ENCODE measurements at places on chromosomes 7 and 10.

DNA sequence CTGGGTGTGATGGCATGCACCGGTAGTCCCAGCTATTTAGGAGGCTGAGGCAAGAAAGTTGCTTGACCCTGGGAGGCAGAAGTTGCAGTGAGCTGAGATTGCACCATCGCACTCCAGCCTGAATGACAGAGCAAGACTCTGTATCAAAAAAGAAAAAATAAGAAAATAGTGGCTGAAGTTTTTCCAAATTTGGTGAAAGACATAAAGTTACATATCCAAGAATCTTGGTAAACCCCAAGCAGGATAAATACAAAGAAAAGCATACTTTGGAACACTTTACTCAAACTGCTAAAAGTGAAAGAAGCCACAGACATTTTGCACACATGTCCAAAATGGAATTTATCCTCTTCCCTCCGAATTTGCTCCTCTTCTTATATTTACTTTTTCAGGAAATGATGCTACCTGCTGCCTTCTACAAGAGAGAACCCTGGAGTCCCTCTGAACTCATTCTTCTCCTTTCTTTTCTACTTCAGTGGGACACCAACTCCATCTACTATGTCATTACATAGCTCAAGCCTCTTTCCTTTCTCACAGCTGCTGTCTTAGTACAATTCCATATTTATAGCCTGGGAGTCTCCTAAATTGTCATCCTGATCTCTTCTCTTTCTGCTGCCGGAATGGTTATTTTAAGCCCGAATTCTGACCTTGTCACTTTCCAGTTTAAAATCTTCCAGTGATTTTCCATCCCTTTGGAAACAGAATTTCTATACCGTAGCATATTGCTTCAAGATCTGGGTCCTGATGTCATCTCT, 17.3 kb upstream of the SMNDC1 start:
- no peak for DNase-seq

DNA sequence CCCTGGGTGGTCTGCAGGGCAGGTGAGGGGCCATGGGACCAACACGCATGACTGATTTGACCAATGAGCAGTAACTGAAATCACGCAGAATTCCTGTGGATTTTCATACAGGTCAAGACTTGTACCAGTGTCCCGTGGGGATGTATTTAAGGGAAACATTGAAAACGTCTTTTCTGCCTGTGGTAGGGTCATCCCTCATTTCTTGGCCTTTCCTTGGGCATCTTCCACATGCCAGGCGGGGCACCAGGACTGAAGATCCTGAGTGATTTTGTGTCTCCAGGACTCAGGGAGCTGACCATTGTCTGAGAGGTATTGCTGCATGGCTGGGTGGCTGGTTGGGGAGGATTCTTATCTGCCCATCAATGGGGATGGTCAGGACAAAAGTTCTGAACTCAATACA, 289.0 kb downstream of the GLRX3 start:
- no peak for DNase-seq

- no peak for DNase-seq
These were observed 73.9 kb downstream of the AMZ1 start for GRCh38 chr7:2761801-2762497.

- peak; percentile 78 for DNase-seq
These were observed 37.8 kb downstream of the AOAH start for GRCh38 chr7:36686499-36686898.

GRCh38 chr10:9301148-9301547, 1246.7 kb downstream of the GATA3 start:
- DNase-seq, result no peak

DNA sequence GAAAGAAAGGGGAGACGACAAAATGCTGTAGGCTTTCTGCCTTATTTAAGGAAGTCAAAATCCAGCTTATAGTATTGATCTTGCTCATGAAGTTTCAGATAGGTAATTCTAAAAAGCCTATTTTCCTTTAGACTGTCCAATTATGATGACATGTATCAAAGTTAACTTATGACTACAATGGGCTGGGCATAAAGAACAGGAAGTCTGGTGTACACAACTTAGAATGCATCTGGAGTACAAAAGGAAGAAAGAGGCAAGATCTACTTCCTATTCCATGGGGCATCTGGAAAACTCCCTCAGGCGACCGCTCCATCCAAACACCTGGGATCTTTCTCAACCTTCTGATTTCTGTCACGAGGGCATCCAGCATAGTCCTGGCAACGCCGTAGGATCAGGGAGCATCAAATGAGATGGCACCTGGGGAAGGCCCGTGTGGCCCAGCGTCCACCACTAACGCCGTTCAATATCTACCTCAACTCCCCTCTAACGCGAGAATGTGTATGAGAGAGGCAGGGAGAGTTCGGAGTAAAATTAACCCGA, 512 bp downstream of the FAM24B start:
- DNase-seq, result no peak

GRCh38 chr7:151482883-151483710, 36.6 kb downstream of the RHEB start:
- DNase-seq, result no peak

GRCh38 chr10:96758423-96758822, 38.1 kb upstream of the PIK3AP1 start:
- no peak for DNase-seq

- no peak for DNase-seq
These were observed 502.3 kb downstream of the ZWINT start for GRCh38 chr10:55858730-55859129.

- DNase-seq, result no peak
These were observed 26.3 kb upstream of the COMTD1 start for GRCh38 chr10:75261813-75262705.

GRCh38 chr7:93629291-93629801, 54.8 kb upstream of the CALCR start:
- DNase-seq, result no peak

DNA sequence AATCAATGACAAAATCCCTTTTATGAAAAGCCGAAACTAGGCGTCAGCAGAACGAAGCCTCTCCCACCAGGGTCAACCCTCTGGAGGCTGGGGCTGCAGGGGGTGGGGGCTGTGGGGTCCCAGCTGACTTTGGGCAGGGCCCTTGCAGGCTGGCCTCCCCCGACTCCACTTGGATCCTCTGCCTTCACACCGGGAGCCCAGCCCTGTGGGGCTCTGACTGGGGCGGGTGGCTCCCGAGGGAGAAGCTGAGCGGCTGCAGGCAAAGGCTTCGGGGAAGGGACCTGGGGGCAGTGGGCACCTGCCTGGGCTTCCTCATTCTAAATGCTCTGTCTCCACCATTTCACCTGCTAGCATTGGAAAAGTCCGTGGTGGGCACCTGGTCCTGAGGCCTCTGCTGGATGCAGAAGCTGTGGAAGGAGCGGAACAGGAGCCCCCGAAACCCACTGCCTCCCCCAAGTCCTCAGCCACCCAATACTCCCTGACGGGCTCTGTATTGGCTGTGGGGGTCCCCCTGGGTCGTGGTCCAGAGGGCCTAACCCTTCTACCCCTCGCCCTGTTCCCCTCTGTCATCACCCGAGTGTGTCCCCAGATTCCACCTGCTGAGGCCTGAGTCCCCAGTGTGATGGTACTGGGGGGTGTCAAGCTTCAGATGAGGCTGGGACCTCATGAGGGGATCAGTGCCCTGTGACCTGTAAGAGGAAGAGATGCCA, 108.6 kb downstream of the DNAJB6 start:
- no peak for DNase-seq

DNA sequence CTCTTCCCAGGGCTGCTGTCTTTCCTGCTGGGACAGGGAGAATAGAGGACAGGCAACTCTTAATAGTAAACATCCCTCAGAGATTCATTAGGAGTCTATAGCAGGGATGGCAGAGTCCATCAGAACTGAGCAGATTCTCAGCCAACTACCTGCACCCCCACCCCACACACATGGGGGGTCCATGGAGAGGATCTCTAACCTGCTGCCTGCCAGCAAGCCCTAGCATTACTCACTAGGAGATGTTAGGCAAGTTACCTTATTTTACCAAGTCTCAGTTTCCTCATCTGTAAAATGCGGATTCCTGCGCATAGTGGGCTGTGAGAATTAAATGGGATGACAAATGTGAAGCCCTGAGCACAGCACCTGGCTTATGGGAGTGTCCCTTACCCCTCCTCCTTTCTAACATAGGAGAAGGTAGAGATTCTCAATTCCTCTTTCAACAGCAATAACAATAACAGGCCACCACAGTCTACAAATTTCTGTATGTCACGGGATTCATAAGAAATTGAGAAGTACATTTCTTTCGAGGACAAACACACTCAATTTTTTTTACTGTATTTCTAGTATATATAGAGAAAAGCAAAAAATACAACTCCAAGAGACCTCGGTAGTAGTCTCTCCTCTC, 23.8 kb upstream of the WDR11 start:
- no peak for DNase-seq

DNA sequence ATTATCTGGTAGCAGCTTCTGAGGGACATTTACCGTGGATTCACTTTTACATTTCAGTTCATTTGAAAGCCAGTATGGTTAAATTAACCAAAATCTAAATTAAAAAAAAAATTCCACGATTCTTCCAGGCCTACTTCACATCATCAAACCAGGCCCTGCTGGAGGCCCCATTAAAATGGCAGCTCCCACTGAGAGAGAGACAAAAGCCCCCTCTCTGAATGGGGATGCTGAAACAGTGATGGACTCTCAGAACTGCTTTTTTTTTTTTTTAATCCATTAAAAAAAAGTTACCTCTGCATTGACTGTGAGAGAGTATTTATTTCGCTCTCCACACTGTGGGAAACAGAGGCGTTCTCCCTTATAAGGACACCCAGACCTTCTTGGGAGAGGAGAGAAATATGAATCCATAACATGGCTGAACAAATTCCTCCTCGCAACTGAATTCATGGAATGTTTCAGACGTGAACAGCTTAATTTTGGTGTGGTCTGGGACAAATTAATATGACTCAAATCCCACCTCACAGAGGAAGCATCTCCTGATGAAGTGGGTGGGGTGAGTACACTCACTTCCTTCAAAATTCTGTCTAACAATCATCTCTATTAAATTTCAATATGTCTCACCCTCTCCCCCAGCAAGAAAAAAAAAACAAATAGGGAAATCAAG, 73.5 kb downstream of the SAMD9 start:
- no peak for DNase-seq

- DNase-seq, result no peak
These were observed 257.7 kb downstream of the SNX13 start for GRCh38 chr7:17682586-17682985.

- no peak for DNase-seq
These were observed 47.1 kb downstream of the NXPH1 start for GRCh38 chr7:8480527-8480926.

- DNase-seq, result no peak
These were observed 36.6 kb upstream of the CYP2C19 start for GRCh38 chr10:94725871-94726270.

- DNase-seq, result no peak
These were observed 61.6 kb downstream of the A1CF start for GRCh38 chr10:50823789-50824188.

DNA sequence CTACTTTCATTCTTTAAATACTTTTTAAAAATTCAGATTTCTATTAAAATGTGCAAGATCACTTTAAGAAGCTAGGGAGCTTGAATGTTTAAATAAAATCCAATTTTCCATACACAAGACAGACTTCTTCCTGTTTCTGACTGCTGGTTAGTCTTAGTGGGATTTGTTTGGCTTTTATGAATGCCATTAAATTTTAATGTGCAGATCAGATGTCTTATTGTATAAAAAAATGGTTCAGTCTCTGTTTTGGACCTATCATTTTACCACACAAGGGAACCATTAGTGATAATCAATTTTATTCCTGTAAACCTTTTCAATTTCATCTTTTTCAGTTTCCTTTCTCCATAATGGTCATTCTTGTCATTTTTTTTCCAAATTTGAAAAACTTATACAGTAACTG, 63.2 kb downstream of the VCL start:
- DNase-seq, result no peak

GRCh38 chr7:127771707-127772106, 119.7 kb downstream of the SND1 start:
- DNase-seq, result no peak

- no peak for DNase-seq
These were observed 102.7 kb upstream of the PCDH15 start for GRCh38 chr10:54903745-54904144.

DNA sequence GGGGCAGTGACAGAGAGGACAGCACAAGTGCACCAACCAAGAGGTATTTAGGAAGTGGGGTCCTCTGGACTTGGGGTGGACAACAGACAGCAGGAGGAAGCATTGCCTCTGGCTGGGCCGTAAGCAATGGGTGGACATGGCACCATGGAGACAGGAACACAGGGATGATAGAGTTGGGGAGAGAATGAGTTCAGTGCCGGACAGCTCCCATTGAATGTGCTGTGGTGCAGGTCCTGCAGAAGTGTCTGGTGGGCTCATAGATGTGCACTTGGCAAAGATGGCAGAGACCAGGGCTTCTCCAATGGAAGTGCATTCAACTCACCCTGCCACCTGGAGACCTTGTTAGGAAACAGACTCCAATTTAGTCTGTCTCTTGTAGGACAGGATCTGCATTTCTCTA, 341.5 kb upstream of the ZMIZ1 start:
- DNase-seq, result no peak

DNA sequence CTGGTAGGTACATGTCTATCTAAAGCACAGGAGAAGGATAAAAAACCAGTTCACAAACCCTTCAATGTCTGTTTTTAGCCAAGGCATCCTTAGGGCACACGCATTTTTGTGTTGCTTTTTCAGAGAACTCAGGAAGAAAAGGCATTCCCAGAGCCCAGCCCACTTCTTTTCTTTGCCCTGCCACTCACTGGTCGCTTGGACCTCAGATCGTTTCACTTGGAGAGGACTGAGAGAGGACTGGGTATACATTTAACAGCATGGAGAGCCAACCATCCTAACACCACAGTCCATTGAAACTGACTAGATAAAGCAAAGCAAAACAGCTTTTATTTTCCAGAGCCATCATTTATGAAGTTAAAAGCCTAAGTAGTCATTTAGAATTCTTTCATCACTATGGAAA, 194.2 kb downstream of the CAMK1D start:
- DNase-seq, result no peak

GRCh38 chr10:127694580-127695193, 42.3 kb upstream of the FOXI2 start:
- DNase-seq, result peak; percentile 69

GRCh38 chr7:36154255-36155212, 1.5 kb downstream of the EEPD1 start:
- DNase-seq, result no peak
